ENCODE measurements at places on chromosomes 4 and X. TPM values are rescaled to one million over a fixed set of nuclear protein-coding genes. Genes with fewer than 3 reads are reported as not detected.

GRCh38 chrX:153708415-153708814 is 15.8 kb downstream of the BCAP31 start:
- peak; percentile 88 for DNase-seq

DNA sequence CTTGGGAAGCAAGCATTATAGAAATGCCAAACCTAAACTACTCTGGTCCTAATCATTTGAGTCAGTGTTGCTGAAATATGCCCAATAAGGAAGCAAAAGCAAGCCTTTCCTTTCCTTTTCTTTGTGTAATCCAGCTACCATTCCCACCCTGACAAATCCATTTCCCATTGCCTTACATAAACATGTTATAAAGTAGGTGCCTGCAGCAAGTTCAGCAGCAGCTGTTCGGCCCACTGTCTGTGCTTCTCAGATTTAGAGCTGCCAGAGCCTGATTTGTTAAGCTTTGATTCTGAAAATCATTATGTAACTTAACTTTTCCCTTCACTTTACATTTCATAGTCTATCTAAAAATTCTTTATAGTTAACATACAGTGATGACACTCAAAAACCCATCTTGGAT is 148.6 kb downstream of the EPHA5 start:
- no peak for DNase-seq

GRCh38 chr4:13364653-13365052 is 119.5 kb downstream of the RAB28 start:
- no peak for DNase-seq

DNA sequence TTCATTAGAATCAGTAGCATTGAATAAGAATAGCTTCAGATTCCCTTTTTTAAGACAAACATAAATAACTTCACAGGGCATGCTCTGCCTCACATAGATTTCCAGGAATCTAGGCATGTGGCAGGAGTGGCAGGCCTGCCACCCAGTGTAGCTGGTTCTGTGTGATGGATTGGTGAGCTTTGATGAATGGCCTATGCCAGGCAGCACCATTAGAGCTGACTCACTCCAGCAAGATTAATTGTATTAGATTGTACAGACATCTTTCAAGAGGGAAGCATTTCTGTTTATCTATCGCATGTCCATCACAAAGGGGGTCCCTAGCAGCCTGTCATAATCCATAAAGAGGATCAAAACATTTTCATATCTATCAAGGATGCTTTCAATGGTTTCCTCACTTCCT is 71.9 kb downstream of the NAA11 start:
- no peak for DNase-seq

- DNase-seq, result no peak
Observed at GRCh38 chrX:79065696-79066095, 78.8 kb upstream of the GPR174 start.

DNA sequence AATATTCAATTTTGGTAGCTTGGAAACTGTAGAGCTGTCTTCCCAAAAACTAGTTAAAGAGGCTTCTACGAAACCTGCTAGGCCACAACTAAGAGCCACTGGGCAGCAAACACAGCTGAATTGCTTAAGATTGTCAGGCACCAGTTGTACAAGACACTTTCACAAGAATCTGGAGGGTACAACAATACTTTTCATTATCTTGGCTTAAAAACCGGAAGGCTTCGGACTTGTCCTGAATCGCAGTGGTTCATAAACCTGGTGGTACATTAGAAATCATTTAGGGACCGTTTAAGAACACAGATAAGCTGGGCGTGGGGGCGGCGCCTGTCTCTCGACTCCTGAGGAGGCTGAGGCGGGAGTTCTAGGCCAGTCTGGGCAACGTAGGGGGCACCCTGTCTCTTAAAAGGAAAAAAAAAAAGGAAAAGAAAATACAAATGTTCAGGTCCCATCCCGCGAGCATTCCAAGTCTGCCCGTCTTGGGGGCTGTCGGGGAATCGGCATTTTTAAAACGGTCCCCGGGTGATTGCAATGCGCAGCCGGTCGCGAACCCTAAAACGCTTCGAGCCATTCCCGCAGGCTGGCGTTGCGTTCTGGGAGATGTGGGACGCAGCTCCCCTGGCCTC is 763 bp downstream of the PYURF start:
- DNase-seq, result peak; percentile 70

GRCh38 chr4:104728380-104729122 is 233.9 kb upstream of the CXXC4 start:
- no peak for DNase-seq

GRCh38 chrX:1491851-1492349 is 39.2 kb upstream of the ASMTL start:
- no peak for DNase-seq

DNA sequence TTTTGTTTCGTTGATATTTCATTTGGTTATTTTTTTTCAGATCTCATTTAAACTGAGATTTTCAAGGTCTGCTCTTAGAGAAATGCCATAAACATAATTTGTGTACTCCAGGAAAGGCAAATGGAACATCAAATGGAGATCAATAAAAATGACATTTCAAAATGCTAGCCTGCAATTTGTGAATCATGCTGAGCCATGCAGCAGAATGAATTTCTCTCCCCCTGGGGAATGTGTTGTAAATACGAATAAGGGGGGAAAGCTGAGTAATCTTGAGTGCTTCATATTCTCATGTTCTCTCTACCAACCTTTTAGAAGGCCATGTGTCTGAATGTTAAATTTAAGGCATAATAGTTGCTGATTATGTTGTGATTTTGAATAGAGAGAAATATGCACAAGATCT is 7.8 kb downstream of the ZCCHC4 start:
- DNase-seq, result no peak

- DNase-seq, result no peak
Observed at GRCh38 chrX:73851014-73852009, 288.3 kb downstream of the CHIC1 start.

DNA sequence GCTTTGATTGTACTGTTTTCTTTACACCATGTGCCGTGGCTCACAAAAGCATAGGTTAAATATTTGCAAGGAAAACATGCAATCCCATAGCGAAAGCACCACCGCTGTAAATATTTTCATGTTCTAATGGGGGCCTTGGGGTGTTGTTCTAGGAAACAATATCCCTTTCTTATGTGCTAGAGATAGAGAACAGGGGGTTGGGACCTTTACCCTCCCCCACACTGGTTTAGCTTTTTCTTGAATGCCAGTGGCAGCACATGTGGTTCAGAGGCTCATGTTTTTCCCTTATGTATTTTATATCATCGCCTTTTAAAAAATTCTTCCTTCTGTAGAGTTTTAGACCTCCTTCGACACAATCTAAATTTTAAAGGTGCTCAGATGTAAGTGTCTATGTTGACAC is 422.6 kb upstream of the TENM3 start:
- DNase-seq, result no peak

- DNase-seq, result no peak
Observed at GRCh38 chrX:9605484-9605883, 140.6 kb downstream of the TBL1X start.

GRCh38 chrX:97159916-97160800 is 276.4 kb downstream of the RPA4 start:
- no peak for DNase-seq

GRCh38 chr4:184437565-184438265 is 36.6 kb downstream of the IRF2 start:
- DNase-seq, result no peak

Gene SLC9A6
- total RNA-seq, result 14.1 TPM

- DNase-seq, result no peak
Observed at GRCh38 chr4:169756971-169757574, 671 bp downstream of the HPF1 start.

Data from kidney (tissue), 22 donors.